ENCODE measurements at places on chromosomes 16 and 17.
A peak's percentile ranks its signal among the peaks of the same experiment; 100 is the strongest.

DNA sequence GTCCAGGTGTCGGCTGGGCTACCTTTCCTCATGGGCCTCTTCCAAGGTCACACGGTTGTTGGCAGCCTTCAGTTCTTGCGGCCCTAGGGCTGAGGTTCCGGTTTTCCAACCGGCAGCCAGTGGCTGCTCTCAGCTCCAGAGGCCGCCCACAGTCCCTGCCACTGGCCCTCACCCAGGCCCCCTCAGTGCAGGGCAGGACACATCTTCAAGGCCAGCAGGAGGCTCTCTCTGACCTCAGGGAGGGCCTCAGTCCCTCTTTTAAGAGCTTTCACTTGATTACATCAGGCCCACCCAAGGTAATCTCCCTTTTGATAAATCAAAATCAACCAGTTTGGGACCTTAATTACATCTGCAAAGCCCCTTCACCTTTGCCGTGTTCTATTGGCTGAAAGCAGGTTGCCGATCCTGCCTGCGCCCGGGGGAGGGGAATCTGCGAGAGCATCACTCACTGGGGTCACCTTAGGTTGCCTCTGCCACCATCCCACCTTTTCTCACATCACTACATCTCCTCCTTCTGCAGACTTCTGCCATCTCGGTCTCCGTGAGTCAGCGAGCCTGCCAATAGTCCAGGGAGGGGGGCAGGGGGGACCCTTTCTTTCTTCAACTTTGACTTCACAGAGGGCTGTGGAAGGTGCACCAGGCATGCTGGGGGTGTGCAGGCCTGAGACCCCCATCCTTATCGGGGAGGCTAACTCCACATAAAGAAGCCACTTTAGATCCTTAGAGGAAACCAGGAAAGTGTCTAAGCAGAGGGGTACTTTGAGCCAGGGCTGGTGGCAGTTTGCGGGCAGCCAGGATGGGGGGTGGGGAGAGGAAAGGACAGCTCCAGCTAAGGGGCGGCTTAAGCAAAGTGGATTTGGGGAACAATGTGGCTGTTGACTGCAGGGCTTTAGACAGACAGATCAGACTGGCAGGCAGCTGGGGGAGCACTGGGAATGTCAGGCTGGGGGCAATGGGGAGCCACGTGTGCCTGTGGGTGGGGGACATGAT, 28.8 kb upstream of the NXPH3 start:
- DNase-seq = no peak

DNA sequence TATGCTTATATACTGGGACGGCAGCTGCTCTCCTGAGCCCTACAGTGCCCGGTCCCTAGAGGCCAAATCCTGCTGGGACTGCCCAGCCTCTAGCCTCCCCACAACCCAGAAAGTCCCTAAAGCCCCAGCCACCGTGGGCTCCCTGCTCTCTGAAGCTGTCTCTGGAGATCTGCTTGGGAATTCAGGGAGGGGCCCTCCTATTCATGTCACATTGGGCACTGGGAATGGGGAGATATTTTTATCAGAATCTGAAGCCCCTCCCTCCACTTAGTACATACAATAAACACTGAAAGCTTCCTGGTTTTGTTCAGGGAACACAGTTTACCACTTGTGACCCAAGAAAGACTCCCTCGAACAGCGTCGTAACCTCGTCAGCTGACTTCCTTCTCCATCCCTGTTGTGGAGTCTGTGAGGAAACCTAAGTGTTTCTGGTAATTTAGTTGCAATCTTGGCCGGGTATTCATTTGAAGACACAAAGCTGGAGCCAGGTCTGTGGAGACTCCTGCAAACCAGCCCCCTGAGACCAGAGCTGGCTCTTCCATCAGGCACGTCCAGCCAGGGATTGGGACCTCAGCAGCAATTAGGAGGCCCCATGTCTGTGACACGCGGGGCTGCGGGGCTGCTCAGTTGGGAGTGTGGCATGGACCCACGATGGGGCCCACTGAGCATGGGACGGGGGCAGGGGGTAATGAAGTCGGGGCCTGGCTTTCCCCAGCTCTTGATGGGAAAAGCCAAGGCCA, 38.5 kb downstream of the PGS1 start:
- DNase-seq = no peak

GRCh38 chr16:23597003-23597756, 1.1 kb upstream of the NDUFAB1 start:
- DNase-seq = no peak

DNA sequence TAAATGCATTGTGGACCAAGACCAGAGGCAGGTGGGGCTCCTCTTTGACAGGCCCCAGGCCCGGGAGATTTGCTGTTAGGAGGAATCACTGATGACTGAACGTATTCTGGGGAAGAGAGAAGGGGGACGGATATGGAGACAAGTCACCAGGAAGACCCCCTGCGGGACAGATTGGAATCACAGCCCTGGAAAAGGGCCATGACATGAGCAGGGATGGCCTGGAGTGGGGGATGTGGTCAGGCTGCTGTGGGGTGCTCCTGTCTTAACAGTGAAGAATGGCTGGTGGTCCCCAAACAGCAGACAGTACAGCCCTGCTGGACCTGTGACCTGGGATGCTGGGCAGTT, 23.7 kb upstream of the MGAT5B start:
- DNase-seq = no peak

- no peak for DNase-seq
Measured at GRCh38 chr17:27990100-27990499, 52.4 kb upstream of the NLK start.

DNA sequence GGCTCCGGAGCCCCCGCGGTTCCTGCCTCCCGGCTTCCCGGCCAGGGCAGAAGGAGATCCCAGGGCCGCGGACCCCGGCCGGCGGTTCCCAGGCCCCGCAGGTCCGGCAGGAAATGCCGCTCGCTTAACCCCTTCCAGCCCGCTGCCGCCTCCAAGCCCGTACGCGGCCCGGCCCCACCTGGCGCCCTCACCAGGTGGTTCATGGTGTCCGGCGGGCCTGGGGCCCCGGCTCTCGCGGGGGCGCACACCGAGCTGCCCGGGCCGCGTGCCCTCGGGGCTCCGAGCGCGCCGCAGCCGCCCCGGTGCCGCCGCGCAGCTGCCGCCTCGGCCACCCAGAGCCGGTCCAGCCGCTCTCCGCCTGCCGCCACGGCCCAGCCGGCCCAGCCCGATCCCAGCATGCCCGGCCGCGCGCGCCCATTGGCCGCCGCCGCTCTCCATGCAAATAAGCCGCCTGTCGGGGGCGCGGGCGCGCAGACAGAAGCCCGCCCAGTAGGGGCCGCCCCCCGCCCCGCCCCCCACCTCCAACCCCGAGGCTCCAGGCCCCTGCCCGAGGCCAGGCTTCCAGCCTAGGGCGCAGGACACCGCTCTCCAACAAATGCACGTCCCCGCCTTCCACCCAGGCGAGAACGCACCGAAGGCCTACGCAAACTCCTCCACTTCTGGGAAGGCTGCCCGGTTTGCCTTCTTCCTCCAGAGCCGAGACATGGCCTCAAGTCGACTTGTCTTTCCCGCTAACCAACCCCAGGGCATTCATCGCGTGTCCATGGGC, at the start of gene BCAR1:
Gene BCAR1, minus strand, starts transcription at position 345 of the 769 bp plus-strand sequence. Its CDS starts 142 bp downstream, at position 203.
- DNase-seq = peak; percentile 95

- DNase-seq = peak; percentile 70
Measured at GRCh38 chr17:49575679-49576087, at the start of gene NXPH3. NXPH3 (plus strand) TSS chr17:49575871; CDS start chr17:49576220, 349 bp downstream.

GRCh38 chr16:11024333-11025053, 80.1 kb downstream of the CLEC16A start:
- no peak for DNase-seq

- DNase-seq = no peak
Measured at GRCh38 chr16:10561425-10561824, 19.0 kb downstream of the EMP2 start.

DNA sequence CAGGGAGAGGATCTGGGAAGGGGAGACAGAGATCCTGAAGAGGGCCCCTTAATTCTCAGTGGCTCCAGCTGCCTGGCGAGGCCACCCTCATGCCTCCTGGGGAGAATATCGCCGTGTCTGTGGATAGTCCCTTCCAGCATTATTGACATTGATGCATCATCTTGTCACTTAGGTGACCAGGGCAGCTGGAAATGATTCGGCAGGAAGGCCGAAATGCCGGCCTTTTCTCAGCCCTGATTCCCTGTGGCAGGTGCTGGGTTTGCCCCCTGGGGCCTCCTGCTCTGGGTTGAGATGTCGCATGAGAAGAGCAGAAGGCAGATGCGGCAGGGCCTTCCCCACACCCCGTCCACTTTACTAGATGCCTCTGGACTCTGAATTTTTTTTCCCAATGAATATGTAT, 89.5 kb downstream of the RAP1GAP2 start:
- no peak for DNase-seq

GRCh38 chr17:44170499-44171201, at the start of gene ASB16:
ASB16 (plus strand) TSS chr17:44170704; CDS start chr17:44170790, 86 bp downstream.
- DNase-seq = no peak

DNA sequence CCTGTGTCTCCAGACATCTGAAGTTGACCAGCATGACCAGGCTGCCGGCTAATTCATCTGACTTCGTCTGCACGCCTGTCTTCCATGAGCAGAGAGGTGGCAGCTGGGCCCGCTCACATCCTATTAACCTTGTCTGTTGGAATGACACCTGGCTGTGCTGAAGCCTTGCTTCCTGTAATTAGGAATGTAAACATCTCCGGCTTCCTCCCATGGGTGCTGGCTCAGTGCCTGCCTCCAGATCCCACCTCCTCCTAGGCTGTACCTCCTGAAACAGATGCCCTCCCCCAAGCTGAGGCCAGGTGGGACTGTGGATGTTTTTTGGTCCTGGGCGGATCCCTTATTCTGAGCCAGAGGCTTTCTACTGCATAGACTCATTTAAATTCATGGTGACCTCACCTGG, 296.3 kb downstream of the HS3ST4 start:
- no peak for DNase-seq

- no peak for DNase-seq
Measured at GRCh38 chr16:70302745-70303144, 3.8 kb downstream of the DDX19B start.

- no peak for DNase-seq
Measured at GRCh38 chr17:57354673-57355072, 98.3 kb downstream of the MSI2 start.

GRCh38 chr17:50181591-50182560, 16.1 kb downstream of the SGCA start:
- peak; percentile 78 for DNase-seq

GRCh38 chr17:4220655-4221054, 43.1 kb downstream of the ANKFY1 start:
- no peak for DNase-seq

GRCh38 chr16:57489229-57489628, 2.9 kb upstream of the DOK4 start:
- no peak for DNase-seq

GRCh38 chr16:55569025-55569424, 2.5 kb downstream of the CAPNS2 start:
- peak; percentile 39 for DNase-seq

DNA sequence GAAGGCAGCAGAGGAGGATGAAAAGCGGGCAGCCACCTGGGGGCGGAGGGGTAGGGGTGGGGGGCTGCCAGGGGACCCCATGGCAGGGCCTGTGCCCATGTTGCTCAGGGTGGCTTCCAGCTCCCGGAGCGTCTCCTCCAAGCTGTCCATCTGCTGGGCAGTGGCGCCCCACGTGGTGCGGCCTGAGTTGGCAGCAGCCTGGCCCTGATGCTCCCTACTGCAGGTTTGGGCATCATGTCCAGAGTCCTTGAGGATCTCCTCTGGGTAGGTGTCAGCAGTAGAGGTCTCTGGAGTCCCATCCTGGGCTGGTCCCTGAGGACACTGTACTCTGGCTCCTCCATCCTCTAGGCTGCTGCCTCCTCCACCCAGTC, 60.9 kb downstream of the SRCIN1 start:
- DNase-seq = no peak

DNA sequence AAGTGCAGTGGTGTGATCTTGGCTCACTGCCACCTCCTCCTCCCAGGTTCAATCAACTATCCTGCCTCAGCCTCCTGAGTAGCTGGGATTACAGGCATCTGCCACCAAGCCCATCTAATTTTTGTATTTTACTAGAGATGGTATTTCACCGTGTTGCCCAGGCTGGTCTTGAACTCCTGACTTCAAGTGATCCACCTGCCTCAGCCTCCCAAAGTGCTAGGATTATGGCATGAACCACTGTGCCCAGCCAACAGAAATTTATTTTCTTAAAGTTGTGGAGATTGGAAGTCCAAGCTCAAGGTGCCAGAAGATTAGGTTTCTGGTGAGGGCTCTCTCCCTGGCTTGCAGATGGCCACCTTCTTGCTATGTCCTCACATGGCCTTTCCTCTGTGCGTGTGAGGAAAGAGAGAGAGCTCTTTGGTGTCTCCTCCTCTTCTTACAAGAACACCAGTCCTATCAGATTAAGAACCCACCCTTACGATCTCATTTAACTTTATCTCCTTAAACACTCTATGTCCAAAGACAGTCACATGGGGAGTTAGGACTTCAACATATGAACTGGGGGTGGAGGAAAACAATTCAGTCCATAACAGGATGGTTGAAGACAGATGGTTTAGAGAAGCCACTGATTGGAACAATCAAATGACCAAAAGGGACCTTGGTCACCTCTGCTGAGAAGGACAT, 31.8 kb downstream of the C16orf82 start:
- DNase-seq = no peak

GRCh38 chr17:77684803-77685798, 273.4 kb upstream of the TNRC6C start:
- DNase-seq = no peak

- DNase-seq = no peak
Measured at GRCh38 chr16:75000481-75001081, 1.8 kb downstream of the ZNRF1 start.

GRCh38 chr17:77189148-77189547, 48.4 kb downstream of the SEC14L1 start:
- DNase-seq = no peak

GRCh38 chr16:17339764-17340541, 130.8 kb downstream of the XYLT1 start:
- peak; percentile 31 for DNase-seq

DNA sequence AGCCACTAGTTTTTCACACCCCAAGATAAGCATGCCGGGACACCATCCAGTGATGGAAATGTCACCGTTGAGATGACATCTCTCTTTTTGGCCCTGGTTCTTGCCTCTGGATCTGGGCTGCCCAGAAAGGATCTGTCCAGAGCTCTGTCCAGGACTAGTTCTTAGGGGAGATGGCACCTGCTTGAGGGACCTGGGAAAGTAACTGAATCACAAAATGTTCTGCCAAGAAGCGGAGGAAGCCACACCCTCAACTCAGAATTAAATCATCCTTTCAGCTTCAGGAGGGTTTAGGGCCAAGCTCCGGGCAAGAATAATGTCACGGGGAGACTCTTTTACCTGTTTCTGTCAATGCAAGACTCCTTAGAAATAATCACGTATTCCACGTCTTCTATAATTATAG, 248.6 kb downstream of the MAF start:
- DNase-seq = no peak

GRCh38 chr17:39533891-39534290, 72.6 kb downstream of the CDK12 start:
- no peak for DNase-seq

Data from left hindlimb (tissue), 1 donor.